RKO (cell line): ENCODE measurements at places on chromosomes 4 and X.

DNA sequence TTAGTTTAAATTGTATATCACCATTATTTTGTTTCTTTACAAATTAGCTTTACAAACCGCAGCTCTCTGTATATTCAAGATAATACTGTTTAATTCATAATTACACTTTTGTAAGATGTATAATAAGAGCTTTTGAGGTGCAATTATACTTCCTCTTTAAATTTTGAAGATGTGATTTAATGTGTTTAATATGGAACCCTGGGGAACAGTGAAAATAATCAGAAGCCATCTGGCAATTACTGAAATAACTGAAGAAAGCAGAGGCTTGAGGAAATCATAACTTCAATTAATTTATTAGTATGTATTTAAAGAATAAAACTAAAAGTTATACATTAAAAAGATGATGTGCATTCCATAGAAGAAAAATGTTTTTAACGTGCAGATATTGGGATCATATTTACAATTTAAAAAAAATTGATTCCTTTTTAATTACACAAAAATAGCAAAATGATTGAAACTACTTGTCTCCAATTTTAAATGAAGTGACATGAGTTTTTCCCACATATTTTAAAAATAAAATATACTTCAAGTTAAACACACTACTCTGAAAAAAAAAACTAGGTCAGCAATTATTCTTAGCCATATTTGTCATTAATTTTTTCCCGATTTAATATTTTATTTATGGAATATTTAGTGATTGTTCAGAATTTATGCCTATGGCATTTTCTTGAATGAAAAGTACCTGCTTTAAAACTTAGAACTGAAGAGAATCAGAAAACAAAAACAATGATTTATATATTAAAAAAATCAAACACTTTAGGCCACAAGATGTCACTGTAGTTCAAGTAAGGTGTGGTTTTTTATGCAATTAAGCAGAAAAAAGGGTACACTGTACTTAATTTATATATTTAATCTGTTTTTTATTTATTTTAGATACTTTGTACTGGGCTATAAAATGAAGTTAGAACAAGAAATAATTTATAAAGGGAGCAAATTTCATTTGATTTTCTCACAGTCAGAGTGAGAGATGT is 942.7 kb upstream of the NDST4 start:
- peak; percentile 63 for DNase-seq

GRCh38 chr4:15833801-15834200 is 55.7 kb downstream of the CD38 start:
- no peak for DNase-seq

DNA sequence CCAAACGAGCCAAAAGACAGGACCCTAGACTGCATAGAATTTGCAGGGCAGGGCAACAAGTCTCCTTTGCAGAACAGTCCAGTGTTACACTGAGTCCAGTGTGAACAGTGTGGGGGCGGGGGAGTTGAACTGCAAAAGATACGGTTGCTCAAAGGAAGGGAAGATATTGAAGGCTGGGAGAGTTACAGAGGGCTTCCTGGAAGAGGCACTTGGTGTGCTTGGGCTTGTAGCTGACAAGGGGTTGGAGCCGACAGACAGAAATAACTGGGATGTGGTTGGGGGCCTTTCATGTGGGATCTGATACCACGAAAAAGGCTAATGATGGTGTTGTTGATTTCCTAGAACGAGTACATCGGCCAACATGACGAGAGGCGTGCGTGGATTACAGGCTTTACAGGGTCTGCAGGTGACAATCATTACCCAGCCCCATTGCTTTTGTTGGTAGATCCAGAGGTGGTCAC is 6.1 kb downstream of the XPNPEP2 start:
- DNase-seq = no peak

- no peak for DNase-seq
Measured at GRCh38 chr4:28665306-28665705, 1804.7 kb downstream of the STIM2 start.

- DNase-seq = peak; percentile 33
Measured at GRCh38 chr4:23999714-24000469, 110.0 kb upstream of the PPARGC1A start.

GRCh38 chrX:71439896-71440295 is 73.7 kb downstream of the TAF1 start:
- DNase-seq = no peak

DNA sequence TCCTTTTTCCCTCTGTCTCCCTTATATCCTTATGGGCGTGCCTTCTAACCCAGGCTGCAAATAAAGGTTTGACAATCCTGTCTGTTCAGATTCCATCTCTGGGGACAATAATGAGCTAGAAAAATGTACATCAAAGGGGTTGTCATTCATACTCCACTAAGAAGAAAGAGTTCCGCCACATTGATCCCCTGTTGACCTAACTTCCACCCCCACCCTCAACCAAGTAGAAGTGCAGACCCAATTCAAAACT is 541 bp upstream of the GABRA3 start:
- no peak for DNase-seq
